ENCODE measurements at places on chromosomes 16 and 17.

GRCh38 chr17:31488264-31488981 lies 96.9 kb downstream of the RAB11FIP4 start:
- DNase-seq, result no peak

GRCh38 chr17:50783193-50783660 lies 15.9 kb upstream of the ANKRD40CL start:
- peak; percentile 80 for DNase-seq

DNA sequence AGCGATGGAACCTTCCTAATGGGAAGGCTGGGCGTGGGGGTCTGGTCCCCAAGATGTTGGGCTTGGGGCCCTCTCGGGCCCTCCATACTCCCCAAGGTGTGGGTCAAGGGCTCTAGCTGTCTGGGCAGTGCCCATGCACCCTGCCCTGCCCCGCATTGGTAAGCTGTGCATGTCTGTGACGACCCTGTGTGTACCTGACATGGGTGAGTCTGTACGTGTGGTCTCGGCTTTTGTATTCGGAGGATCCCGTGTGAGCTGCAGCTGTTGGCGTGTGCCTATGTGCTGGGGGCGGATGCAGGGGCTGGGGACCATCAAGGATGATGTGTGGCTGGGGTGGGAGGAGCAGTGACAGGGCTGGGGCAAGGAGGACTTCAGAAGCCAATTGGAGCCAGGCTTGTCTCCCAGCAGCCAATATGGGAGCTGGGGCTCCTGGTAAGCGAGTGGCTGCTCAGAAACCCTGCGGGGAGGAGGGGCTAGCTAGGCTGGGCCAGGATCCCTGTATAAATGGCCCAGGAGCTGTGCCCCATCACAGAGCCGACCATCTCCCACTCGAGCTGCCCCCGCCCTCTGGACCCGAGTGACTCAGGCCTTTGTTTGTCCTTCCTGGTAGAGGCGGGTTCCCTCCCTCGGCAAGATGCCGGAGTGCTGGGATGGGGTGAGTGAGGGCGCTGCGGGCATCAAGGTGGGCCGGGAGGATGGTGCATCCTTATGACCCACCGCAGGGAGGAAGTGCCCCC lies at the start of gene NDRG4:
Gene NDRG4 (plus strand): TSS at position 529 of the 737 bp plus-strand sequence. CDS start 106 bp downstream, at position 635.
- no peak for DNase-seq

- DNase-seq, result no peak
Measured at GRCh38 chr17:76000755-76001521, at the start of gene CDK3. Gene CDK3, plus strand, starts transcription at chr17:76000855. Its CDS starts 571 bp downstream, at chr17:76001426.

- DNase-seq, result no peak
Measured at GRCh38 chr17:80413771-80414507, 1.0 kb upstream of the ENDOV start.
